ENCODE measurements at places on chromosomes 6 and 20. TPM values are rescaled to one million over a fixed set of nuclear protein-coding genes. Genes with fewer than 3 reads are reported as not detected.

Gene ATAT1
- 12.3 TPM for total RNA-seq

Gene SNAI1
- total RNA-seq = 0.34 TPM

Gene TAGAP
- 11.7 TPM for total RNA-seq

Gene SLC22A16
- not detected for total RNA-seq

Gene RUNX2
- total RNA-seq = 33.7 TPM

Gene FBXO9
- total RNA-seq = 58.2 TPM

Gene TRIM40
- total RNA-seq = not detected

Gene SIRPB1
- total RNA-seq = 1.1 TPM

Gene C20orf204
- 21.5 TPM for total RNA-seq

Gene WRNIP1
- 48.5 TPM for total RNA-seq

- ATAC-seq = no peak
Measured at GRCh38 chr20:37229357-37229756, 32.3 kb downstream of the GHRH start.

DNA sequence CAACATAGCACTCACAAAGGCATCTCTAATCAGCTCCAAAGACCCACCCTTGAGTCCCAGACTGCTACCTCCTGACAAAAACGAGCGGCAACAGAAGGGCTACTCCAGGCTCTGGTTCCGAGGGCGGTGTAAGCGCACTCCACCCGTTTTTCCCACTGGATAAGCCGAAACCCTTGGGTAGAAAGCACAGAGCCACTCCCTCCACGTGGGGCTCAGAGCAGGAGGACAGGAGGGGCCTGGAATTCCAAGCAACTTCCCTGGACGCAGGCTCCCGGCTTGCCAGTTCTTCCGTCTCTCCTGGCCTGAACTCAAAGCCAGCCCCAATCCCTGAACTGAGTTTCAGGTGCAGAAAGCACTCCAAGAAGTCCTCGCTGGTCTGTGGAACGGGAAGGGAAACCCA lies 7.4 kb downstream of the GMEB2 start:
- ATAC-seq = no peak

GRCh38 chr6:143621876-143622605 lies 55.7 kb upstream of the PHACTR2 start:
- ATAC-seq = peak; percentile 52

DNA sequence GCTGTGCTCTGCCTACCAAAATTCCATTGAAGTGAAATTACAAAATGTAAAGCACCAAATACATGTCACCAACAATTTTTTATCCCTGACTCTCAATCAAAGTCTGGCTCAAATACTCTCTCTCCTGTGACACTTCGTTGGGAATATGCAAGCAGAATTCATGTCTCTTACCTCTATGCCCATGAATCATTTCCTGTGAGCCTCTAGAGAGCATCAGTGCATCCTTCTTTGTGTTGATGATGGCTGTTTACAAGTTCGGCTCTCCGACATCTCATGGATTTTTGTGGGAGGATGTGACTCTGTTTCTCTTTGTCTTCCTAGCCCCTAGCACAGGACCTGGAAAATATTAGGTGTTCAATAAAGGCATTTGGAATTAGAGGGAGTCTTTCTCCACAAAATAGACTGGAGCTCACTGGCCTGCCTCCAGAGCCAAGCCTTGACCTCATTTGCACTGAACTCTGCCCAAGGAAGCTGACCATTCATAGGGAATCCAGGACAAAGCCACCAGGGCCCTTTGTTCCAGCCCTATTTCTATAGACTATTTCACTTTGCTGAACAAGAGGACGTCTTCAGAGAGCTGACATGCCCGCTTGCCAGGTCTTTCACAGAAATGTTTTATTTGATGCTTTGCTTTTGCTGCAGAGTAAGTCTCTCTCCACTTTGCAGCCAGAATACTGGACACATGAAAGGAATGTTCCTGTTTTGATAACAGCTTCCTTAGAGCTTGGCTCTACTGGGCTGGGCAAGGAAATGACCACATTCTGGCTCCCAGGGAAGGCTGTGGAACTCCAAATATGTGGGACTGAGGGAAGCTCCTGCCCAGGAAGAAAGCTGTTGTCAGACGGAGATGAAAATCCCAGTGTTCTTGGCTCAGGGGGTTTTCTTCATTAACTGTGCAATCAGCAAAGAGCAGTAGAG lies 194.5 kb upstream of the CDYL start:
- no peak for ATAC-seq

DNA sequence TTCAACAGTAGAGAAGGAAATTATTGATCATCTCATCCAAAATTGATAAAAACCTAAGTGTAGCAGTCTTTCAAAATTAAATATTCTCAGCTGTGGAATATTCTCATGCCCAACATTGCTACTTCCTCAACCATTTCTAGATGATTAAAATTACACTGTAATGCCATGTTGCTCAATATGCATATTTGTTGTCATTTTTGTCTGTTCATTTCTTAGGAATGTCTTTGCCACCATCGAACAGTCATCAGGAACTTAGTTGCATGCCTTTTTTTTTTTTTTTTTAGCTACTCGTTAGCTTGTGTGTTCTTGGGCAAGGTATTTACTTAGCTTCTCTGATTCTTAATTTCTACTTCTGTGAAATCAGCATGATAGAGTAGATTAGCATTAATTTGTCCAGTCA lies 188.6 kb downstream of the DTNBP1 start:
- no peak for ATAC-seq

GRCh38 chr6:88251301-88251700 lies 85.2 kb upstream of the CNR1 start:
- no peak for ATAC-seq

DNA sequence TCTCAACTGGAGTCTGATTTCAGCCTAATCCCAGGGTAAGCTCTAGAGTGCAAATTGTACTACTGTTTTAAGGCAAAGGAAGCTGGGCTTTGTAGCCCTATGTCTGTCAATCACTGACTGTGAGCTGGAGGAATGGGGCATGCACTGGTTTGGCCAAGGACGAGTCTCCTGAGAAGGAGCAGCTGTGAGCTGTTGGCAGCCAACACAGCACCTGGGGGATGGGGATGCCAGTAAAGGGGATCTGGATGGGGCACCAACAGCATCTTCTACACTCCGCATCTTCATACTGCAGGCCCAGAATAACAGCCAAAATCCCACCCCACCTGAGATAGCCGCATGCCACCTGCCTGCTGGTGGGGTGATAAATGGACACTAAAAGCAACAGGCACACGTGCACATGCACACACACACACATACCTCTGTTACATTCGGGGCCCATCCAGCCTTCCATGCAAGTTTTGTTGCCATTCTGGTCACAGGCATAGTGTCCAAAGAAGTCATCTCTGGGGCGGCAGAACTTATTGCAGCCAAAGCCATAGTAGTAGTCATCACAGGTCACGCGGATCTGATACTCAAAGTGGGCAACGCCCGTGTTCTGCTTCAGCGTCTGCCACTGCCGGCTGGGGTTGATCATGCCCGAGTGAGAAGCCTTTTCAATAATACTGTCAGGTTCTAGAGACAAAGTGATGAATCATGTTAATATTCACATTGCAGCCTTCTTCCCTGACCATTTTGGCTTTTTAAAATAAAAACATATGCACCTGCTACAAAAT lies 15.6 kb downstream of the JAG1 start:
- ATAC-seq = no peak

DNA sequence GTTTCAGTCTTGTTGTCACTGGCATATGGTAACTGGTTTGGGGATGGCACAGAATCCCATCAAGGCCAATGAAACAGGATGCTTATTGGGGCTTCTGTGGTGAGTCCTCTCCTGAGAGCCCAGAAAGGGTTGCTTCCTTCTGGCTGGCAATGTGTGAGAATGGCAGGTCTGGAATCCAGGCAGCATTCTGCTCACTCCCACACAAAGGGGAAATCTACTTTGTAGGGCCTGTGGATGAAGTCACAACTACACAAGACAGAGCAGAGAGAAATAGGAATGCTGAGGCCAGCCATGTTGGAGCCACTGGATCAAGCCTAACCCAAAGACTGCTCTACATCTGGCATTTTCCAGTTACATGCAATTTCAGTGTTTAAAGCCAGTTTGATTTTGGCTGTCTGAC lies 15.7 kb downstream of the PLAGL2 start:
- peak; percentile 8 for ATAC-seq

GRCh38 chr6:20706238-20706938 lies 172.1 kb downstream of the CDKAL1 start:
- ATAC-seq = peak; percentile 78

DNA sequence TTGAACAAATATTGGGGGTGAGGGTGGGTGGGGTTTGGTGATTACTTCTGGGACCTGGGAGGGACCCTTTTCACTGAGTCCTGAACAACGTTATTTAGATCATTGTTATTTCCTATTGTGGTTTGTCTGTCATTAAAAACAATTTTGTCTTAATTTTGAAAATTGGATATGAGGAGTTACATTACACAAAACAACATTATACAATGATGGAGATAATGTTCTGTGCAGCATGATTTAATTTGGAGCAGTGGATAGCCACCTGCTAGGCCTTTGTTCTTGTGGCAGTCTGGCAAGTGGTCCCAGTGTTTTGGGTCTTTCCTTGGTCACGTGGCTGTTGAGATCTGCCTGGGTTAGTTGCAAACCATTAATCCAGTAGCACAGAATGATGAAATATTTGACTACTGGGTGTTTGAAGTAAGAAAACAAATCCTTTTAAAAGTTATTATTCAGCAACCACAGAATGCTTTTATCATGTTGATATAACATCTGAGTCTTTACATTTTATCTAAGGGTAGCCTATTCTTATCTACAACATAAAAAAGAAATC lies 172.8 kb downstream of the CDKAL1 start:
- ATAC-seq = no peak

DNA sequence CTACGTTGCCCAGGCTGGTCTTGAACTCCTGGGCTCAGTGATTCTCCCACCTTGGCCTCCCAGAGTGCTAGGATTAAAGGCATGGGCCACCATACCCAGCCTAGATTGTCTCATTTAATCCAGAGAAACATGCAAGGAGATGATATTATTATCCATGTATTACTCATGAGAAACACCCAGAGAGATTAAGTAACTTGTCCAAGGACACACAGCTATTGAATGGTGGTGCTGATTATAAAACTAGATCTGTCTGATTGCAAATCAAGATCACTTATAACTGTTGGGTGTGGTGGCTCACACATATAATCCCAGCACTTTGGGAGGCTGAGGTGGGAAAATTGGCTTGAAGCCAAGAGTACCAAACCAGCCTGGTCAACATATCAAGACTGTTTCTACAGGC lies 94.4 kb upstream of the ZNF217 start:
- ATAC-seq = no peak

- ATAC-seq = peak; percentile 80
Measured at GRCh38 chr6:16704401-16705045, 56.7 kb downstream of the ATXN1 start.

- no peak for ATAC-seq
Measured at GRCh38 chr6:168282985-168283685, 36.4 kb downstream of the DACT2 start.

GRCh38 chr20:3106185-3106584 lies 21.7 kb upstream of the AVP start:
- ATAC-seq = no peak

DNA sequence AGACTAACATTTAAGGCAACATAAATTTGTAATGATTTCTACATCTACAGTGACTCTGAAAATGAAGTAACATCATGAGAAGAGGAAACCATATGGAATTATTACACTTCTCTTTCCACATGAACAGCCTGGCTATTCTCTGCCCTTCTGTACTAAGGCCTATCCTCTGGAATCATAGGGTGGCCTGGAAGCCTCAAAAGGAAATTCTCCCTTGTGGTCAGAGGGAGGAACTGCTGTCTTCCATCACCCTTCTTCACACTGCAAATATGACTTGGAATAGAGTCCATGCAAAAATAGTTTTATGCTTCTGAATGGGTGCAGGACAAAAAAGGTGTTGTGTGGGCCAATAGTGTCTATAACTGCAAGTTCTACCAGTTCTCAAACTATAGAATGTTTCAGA lies 44.6 kb upstream of the SH3BGRL2 start:
- no peak for ATAC-seq

GRCh38 chr20:42895020-42895419 lies 294.7 kb downstream of the PTPRT start:
- ATAC-seq = no peak

DNA sequence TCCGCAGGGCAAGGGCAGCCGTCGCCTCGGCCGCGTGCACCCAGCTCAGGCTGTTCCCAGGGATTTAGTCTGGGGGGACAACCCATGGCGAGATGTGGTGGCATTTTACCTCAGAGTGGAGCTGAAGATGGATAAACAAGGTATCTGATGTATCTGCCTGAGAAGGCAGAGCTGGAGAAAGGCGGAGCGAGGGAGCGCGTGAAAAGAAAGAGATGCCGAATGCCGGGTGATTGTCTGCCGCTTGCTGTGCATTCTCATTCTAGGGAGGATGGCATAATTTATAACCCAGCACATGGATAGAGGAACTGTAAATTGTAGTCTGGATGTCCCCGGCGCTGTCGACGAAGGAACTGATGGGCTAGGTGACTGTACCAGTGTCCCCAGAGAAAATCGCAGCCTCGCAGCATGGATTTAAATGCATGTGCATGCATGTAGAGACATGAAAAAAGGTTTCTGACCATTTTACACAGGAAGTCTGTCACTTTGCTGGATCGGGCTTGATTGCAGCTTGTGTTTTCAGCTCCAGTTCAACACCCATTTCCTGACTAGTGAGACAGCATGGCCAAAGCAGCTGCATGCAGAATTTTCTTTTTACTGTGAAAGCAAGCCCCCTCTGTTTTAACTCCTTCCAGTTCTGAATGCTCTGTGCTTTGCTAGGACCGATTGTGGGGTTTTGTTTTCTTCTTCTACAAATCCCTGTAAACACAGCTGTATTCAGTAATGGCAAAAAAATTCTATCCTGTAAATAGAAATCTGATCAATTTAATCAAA lies 149.7 kb downstream of the PRL start:
- no peak for ATAC-seq

DNA sequence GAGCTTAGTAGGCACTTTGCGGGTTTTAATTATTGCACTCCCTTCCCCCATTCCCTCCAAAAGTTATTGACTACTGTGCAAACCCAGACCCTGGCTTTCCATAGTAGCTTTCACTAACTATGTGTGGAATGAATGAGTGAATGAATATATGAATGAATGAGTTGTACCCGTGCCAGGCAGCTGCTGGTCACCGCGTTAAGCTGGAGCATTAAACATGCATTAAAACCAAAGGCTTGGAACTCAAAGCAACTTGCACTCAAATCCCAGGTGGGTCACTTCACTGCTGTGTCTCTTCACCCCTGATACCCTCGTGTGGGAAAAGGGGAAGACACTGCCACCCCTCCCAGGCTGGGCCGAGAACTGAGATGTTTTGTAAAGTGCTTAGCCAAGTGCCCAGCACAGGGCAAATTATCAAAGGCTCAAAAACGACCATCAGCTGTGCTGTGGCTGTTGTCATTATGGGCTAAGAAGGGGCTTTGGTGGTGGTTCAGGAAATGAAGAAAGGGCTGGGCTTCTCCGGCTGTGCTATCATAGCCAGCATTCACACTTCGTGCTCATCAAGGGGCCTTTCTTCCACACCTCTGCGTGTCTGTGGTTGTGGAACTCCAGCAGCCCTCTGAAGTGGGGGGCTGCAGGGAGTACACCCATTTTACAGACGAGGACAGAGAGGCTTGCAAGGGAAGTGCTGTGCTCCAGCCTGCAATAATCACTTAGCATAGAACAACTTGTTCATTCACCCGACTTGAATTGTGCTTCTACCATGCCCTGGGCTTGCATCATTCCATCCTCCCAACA lies 60.2 kb upstream of the STX16 start:
- ATAC-seq = no peak

GRCh38 chr6:158047127-158047518 lies 65.5 kb downstream of the SYNJ2 start:
- ATAC-seq = peak; percentile 92

Data from activated T-helper 17 cell treated with anti-CD3 and anti-CD28 coated beads, Interleukin-2, amount 50 U/mL, for 72 hours (primary cell).